ENCODE measurements at places on chromosomes 2 and 18.

DNA sequence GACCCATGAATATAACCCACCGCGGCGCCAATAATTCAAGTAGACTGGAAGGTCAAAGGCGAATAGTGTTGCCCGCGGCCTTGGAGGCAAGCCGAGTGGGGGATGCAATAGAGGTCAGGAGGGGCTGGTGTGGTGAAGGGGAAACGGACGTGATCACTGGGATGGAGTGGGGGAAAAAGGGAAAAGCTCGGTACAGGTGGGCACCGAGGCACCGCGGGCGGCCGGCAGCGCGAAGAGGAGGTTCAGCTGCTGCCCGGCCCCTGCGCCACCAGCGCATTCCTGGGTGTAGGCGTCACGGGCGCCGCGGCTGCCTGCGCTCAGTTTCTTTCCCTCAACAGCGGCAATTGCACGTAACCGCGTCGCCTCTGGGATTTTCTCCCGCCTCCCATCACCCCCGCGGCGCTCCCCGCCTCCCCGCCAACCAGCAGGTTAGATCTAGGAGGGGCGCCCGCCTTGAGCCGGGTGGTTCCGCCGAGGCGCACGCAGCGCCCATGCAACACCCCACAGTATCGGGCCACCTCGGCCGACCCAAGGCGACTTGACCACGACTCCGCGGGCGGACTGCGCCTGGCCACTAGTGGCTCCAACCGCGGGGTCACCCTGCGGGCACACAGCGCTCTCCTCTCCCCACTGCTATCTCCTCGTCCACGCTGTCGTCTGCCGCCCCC, 1.5 kb downstream of the RND3 start:
- no peak for DNase-seq

- DNase-seq, result no peak
These were observed 651 bp downstream of the STK17B start for GRCh38 chr2:196170606-196171247.

GRCh38 chr2:160459538-160460332, 33.9 kb downstream of the RBMS1 start:
- DNase-seq, result no peak

DNA sequence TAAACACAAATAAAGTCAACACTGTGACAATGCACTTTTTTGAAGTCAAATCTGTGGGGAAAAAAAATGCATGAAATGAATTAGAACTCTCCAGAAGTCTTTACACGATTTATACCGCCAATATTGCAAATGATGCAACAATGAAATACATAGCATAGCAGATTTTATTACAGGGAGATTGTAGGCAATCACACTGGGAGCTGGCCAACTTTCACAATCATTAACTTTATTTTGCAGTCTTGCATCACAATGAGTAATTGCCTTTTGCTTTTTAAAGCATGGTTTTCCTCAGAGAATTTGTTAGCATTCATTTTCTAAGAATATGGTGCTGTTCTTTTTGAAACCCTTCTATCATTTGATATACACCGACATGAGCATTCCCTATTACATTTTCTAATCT, 366.4 kb upstream of the FSIP2 start:
- no peak for DNase-seq

- DNase-seq, result no peak
These were observed 13.3 kb upstream of the GALNT14 start for GRCh38 chr2:31151501-31151900.

GRCh38 chr18:3333056-3333720, 71.3 kb downstream of the MYL12B start:
- DNase-seq, result no peak

DNA sequence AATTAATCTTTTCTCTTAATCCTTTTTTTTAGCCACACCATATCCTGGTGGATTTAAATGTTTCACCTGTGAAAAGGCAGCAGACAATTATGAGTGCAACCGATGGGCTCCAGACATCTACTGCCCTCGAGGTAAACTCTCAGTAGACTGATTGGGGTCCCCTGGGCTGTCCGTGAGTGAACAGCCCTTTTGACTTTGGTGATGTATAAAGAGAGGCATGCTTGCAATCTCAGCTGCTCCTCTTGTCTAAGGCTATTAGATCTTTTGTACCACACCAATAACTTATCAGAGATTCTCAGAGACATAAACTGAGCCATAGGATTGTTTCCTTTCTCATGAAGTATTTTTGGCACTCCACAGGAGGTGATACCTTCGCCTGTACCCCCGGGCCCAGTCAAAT, 118.6 kb downstream of the LYPD6 start:
- no peak for DNase-seq

- DNase-seq, result no peak
These were observed 122.1 kb upstream of the EML6 start for GRCh38 chr2:54601339-54601738.

DNA sequence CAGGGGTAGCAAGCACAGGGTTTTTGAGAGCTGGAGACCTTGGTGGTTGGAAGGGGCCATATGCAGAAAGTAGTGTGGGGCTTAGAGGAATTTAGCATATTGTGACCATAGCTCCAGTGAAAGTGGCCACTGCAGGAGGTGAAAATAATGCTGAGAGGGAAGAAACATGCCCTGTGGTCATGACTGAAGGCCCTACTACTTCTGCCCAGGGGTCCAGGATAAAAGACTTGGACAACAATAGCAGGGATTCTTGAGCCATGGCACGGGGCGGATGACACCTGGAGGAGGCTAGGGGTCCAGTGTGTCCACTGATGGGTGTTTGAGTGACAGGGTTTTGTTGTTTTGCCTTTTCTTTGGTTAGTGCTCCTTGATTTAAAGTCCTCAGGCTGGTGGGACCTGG, 694.6 kb downstream of the CPS1 start:
- DNase-seq, result no peak

DNA sequence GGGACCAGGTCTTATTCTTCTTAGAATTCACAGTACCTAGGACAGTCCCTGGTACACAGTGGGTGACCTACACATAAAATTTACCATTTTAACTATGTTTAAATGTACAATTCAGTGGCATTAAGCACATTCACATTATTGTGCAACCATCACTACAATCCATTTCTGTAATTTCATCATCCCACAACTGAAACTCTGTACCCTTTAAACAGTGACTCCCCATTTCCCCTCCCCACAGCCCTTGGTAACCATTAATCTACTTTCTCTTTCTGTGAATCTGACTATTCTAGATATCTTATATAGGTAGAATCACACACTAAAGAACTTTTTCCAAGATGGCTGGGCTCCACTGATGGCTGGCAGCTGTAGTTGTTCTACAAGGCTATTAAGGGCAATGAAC, 41.6 kb downstream of the GFPT1 start:
- DNase-seq, result no peak

DNA sequence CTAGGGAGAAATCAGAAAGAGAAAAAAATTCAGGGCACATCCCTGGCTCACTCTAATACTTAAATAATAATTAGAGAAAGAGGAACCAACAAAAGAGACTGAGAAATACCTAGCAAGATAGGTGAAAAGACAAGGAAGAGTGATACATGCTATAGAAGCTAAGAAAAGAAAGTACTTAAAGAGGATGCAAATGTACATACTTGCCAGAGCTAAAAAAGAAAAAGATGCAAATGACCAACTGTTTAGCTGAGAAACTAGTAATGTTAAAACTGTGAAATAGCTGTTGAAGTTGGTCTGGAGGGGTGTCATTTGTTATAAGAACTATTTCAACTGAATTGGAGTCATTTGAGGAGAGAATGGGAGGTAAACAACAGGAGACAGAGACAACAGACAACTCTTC, 412.2 kb downstream of the SPAG16 start:
- no peak for DNase-seq

- no peak for DNase-seq
These were observed 250.9 kb downstream of the FBXO15 start for GRCh38 chr18:73896685-73897084.

DNA sequence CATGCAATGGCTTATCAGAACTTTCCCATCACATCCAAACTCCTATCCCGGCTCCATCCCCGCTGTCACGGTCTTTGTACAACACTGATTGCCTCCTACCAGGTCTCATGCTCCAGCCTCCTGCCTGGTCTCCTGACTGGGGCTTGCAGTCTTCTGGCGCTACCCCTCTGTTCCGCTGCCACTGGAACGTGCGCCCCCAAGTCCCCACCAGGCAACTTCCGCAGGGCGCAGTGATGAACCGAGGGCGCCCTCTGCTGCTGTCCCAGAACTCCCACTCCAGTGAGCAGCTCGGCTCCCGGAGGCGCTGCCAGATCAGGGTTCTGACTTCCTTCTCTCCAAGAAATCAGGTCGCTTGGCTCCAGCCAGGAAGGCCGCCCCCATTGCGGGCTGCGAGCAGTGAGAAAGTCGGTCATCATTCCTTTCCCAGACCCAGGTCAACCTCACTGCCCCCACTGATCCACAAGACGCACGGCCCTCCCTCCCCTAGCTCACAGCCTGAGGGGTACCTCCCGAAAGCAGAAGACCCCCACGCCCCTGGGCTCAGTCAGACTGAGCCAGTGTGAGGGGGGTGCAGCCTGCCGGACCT, 43.9 kb upstream of the RAB11FIP5 start:
- no peak for DNase-seq

DNA sequence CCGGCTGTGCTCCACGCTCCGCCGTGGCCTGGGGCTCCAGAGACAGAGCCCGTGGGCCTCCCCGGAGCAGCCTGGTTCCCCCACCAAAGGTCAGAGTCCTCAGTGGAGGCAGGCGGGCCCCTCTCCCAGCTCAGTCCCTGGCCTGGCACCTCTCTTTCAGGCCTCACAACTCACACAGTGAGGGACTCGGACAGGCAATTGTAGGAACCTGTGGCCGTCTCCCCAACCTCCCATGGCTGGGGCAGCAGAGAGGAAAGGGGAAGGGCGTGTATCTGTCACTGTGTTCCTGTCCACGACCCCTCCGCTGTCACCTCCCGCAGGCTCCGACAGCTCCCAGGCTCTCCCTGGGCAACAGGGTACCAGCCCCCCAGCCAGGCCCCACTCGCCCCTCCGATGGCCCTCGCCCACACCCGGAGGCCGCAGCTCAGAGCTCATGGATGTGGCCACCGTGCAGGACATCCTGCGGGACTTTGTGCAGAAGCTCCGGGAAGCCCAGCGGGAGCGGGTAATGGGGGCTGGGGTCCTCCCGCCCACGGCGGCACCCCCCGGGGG, 32.4 kb upstream of the SNED1 start:
- DNase-seq, result no peak

GRCh38 chr2:274503-274902, 9.8 kb downstream of the ACP1 start:
- no peak for DNase-seq

GRCh38 chr2:197939787-197940186, 135.4 kb downstream of the PLCL1 start:
- no peak for DNase-seq

DNA sequence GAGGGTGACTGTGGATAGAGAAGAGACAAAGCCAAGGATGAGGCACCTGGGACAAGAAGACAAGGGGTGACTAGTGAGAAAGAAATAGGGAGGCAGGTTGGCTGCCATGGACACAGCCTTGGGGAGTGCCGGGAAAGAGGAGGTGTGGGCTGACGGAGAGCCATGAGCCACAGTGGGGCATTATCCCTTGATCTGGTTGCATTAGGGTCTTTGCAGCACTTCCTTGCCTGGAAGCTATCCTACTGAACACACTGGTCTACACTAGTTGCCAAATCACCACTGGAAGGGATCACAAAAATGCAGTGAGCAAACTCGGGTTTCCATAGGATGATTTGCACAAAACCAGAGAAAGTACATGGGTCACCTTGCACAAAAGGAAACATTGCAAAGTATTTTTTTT, 27.7 kb upstream of the ASB18 start:
- DNase-seq, result no peak

- no peak for DNase-seq
These were observed 692.0 kb upstream of the FAM98A start for GRCh38 chr2:34291076-34291475.

GRCh38 chr2:25529034-25529433, 144.3 kb downstream of the DTNB start:
- no peak for DNase-seq

DNA sequence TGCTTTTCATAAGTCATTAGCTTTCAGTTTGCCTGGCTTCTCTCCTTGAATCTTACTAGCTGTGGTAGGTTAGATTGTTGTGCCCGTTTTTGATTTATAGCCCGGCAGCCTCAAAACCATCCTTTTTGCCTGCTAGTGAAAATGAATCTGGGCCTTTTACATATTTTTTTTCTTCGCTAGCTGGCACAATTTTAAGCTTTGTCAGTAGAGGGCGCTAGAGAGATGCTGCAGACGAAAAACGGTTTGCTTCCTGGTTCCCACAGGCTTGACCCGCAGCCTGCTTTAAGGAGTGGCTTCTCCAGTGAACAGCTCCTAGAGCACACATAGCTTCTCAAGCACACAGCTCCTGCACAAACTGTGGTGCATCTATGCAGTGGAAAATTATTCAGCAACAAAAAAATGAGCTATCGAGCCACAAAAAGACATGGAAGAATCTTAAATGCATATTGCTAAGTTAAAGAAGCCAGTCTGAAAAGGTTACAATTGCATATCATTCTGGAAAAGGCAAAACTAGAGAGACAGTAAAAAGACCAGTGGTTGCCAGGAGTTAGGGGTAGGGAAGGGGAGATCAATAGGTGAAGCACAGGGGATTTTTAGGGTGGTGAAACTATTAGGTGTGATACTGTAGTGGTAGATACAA, 47.9 kb downstream of the E2F6 start:
- no peak for DNase-seq

- DNase-seq, result no peak
These were observed 280.9 kb downstream of the RPRM start for GRCh38 chr2:153197402-153198386.

GRCh38 chr2:238701341-238702206, 146.3 kb upstream of the TWIST2 start:
- no peak for DNase-seq

DNA sequence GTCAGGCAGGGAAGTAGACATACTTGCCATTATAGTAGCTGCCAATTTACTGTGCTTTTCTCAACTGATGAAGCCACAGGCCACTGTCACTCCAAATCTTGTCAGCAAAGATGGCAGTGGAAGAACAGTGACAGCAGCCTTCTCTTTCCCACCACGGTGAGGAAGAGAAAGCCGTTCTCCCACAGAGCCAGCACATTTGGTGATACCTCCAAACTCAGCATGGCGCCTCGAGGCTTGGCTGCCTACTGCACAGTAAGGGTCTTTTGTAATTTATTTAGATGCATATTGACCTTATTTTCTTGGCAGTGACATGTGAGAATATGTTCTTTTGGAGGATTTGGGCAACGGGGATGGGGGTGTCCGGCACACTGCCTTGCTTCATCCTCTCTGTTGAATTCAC, 117.2 kb upstream of the CDH20 start:
- no peak for DNase-seq

- DNase-seq, result no peak
These were observed 3.7 kb downstream of the SMC6 start for GRCh38 chr2:17749753-17750438.

GRCh38 chr18:68469049-68469625, 245.8 kb downstream of the TMX3 start:
- DNase-seq, result no peak

- no peak for DNase-seq
These were observed 238.1 kb upstream of the EPHA4 start for GRCh38 chr2:221810245-221810644.

GRCh38 chr2:12223732-12224131, 477.3 kb downstream of the LPIN1 start:
- DNase-seq, result no peak

DNA sequence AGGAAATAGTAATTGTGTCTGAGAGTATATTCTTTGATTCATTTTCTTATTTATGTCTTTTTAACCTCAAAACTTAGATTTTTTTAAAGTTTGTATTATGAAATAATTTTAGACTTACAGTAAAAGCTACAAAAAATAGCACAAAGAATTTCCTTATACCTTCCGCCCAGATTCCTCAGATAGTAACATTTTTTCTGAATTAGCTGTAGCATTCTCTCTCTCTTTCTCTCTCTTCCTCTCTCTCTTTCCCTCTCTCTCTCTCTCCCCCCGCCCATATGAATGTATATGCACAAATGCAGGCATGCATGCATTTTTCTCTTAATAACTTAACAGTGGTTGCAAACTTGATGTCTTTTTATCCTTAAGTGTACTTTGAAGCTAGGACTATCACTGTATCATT, 361.1 kb upstream of the NRP2 start:
- DNase-seq, result no peak

Measured in stimulated activated CD8-positive, alpha-beta memory T cell treated with anti-CD3 and anti-CD28 coated beads, Interleukin-15, amount 100 ng/mL, for 24 hours (primary cell).